Motor neuron (in vitro differentiated cells): ENCODE measurements at places on chromosomes 7 and 10.

DNA sequence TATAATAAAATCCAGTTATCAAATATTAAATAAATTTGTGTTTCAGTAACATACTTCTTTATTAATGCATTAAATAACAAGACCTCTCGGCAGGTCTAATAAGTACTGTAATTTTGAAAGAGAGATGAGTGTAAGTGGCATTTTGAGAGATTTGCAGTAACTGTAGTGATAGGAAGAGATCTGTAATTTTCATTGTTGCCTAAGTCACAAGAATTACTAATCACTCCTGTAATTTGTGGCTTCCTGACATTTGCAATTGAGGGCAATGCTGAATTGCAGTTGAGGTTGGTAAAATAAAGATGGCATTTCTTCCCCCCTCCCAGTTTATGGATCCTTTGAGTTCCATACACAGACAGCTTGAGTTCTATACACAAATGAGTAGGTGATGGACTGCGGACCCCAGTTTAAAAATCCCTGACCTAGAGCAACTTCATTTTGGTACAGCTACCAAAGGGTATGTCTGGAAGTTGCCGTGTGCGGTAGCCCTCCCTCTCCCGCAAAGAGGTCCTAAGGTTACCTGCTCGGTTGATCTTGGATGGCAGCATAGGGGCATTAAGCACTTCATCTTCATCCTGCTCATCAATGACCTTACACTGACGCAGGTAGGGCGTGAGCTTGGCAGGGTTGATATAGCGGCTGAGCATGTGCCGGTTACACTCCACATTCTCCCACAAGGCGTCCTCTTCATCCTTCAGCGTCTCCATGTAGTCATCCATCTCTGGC, 96.4 kb downstream of the CARD11 start:
- ATAC-seq = no peak

- ATAC-seq = no peak
Measured at GRCh38 chr10:86665218-86665607, 3.1 kb upstream of the LDB3 start.

DNA sequence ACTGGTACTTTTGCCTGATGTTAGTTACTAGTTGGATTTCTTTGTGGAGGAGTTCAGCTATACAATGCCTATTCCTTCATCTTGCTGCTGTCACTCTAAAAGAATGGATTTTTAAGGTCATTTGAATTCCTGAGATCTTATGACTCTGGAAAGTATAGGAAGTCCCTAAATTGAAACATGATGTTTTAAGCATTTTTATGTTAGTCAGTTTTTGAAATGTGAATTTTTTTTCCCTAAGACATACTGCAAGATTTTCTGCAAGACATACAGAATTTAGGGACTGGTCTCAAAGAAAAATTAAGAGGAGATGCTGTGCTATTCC, 355.8 kb downstream of the SUGCT start:
- no peak for ATAC-seq

DNA sequence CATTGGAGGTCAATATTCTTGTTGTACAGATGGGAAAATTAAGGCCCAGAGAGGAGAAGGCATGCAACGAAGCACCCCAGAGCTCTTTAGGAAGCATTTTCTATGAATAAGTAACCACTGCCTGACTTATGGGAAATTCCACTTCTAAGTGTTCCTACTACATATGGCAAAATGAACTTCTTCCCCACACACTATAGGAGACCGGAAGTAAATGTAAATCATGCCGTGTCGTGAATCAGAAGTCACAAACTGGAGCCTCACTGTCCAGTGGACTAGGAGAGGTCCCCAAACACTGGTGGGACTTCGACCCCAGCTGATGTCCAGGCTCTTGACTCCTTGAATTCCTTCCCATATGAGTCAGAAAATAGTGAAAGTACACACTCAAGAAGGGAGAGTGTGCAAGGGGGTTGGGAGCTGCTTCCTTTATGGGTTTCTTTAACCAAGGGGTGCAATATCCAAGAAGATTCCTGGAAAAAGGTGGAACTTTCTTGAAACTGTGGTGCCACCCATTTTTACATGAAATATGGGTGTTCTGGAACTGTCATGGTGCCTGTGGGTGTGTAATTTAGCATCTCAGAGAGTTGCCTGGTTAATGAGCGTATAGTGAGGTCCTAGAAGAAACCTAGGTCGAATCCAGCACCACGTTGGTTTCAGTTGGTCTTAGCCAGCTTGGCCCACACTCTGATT, 6.7 kb downstream of the RASSF4 start:
- ATAC-seq = no peak

DNA sequence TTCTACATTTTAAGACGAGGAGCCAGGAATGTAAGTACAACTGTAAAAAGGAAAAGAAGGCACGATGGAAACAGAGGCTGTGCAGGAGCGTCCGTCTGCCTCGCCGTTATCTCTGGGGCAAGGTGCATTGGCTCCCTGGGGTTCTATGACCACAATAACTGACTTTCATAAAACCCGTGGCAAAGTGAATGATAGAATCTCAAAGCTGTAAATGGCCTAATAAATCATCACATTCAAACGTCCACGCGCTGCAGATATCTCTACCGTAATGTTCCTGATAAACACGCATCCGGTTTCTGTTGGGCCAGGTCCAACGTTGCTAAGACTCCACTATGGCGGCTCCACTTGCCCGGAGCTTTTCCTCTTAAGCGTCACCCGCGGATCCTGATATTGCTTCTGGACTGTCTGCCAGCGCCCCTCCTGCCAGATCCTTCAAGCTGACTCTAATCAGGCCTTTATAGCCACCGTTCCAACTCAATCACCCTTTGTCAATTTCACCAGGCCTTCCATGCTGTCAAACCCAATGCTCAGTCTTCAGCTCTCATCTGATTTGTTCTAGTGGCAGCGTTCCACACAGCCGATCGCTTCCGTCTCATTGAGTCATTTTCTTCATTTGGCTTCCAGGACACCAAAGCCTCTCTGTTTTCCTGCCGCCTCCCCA, 265.6 kb upstream of the FOXK1 start:
- no peak for ATAC-seq

DNA sequence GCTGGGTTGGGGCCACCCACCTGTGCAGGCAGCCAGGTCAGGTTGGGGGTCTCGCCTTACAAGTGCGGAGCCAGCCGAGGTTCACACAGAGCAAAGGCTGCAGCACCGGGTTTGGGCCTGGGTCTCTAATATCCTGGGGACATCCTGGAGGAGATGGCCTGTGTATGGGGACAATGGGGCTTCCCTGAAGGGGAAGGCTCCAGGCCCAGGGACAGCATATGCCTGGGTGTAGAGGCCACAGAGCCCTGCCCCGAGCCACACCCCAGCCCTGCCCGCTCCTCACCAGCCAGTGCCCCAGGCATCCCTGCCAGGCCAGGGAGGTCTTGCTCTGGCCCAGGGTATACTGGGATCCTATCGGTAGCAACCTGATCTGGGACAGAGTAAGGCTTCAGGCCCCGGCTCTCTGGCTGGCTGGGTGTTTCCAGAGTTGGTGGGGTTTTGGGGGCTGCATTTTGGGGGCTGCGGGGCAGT, 9.1 kb downstream of the TTYH3 start:
- ATAC-seq = peak; percentile 15

DNA sequence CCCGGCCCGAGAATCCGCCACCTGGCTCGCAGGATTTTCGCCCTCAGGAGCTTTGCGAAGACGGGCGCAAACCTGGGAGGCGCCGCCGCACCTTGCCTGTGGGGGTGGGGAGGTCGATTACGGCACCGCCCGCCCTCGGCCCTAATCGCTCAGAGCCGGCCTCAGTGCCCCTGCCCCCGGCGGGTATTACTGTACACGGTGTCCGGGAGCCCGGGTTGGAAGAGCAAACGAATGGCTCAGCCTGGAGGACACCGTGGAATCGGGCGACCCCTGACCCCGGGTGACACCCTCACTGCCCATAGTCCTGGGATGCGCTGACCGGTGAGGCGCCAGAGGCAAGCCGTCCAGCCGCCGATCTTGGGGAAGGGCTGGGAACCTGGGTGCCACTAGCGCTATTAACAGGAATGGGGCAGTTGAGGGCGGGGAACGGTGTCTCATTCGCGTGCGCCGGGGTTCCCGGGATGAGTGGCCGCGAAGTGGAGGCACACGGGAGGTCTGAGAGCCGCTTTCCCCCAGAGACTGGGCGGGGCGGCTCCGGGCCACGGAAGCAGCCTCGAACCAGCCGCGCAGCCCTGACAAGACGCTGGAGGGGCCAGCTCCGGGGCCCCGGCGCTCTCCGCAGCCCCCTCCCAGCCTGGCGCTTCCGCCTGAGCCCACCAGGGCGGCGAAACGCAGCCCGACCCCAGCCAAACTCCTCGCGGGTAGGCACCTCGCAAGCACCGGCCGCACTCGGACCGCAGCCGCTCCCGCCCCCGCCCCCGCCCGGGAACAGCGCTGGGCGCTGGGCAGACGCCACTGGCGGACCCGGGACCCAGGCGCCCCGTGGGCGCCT, 167.5 kb downstream of the NRF1 start:
- ATAC-seq = no peak

GRCh38 chr10:71838264-71839211, 12.5 kb downstream of the PSAP start:
- no peak for ATAC-seq

- ATAC-seq = no peak
Measured at GRCh38 chr7:136339464-136339863, 362.3 kb upstream of the MTPN start.

DNA sequence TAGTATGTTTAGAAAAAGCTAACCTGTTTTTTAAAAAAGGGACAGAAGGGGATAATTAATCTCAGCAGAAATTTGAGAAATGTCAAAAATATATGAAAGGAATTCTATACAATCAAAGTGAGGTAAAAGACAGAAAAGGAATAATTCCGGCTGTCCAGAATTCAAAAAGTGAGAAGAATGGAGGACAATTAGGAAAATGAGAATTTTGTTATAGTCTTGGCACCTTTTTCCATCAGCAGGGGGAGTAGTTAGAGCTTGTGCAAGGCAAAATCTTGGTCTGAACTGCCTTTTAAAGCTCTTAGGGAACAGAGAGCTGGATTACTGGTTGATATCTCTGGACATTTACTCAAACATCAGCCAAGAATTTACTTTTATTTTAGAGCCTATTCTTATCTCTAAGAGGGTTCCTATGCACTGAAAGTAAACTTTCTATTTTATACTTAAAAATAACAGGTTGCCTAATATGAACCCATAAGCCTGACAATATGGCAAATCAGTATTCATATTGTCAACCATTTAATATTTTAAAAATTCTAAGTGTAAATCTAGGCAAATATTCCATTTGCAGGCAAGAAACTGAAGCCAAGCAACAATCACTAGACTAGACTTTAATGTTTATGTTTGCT, 185.6 kb downstream of the ANK3 start:
- no peak for ATAC-seq

DNA sequence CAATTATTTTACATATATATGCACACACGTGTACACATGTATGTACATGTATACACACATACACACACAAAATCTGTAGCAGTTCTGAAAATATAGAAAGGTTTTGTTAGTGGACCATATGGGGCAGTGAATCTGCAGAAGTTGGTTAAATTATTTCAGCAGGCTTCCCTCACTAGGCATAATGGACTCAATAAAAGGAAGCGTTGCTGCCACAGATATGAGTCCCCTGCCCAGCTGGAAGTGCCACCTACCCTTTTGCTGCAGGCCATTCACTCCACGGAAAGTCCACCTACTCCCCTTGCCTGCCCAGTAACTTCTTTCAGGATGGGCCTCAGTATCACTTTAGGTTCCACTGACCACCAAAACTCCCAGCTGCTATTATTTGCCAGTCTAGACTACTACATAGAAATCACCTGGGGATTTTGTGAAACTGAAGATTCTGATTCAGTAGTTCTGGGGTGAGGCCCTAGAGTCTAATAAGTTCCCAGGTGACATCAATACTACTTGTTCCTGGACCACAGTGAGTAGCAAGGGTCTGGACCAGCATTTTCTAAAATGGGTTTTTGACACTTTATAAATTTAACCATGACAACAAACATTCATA, 29.3 kb upstream of the CROT start:
- ATAC-seq = no peak

- peak; percentile 64 for ATAC-seq
Measured at GRCh38 chr10:42932735-42933447, 144.0 kb upstream of the RET start.

DNA sequence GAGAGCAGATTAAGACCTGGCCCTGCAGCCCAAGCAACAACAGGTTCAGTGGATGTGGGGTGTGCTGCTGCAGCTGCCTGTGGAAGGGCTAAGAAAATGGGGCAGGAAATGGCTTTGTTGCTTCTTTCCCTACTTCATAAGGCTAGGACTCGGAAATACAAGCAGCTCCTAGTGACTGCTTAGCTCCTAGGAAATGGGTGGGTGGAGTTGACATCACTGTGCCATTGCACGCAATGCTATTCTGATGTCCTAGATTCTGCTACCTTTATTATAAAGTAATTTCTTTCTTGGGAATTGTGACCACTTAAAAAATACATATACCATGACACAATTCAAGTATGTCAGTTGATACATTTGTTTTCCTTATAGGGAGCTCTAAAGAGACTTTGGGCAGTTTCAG, 155.8 kb downstream of the FANK1 start:
- no peak for ATAC-seq

GRCh38 chr7:74258639-74259038, 4.4 kb upstream of the RFC2 start:
- no peak for ATAC-seq
